ENCODE measurements at places on chromosomes 4 and X.

DNA sequence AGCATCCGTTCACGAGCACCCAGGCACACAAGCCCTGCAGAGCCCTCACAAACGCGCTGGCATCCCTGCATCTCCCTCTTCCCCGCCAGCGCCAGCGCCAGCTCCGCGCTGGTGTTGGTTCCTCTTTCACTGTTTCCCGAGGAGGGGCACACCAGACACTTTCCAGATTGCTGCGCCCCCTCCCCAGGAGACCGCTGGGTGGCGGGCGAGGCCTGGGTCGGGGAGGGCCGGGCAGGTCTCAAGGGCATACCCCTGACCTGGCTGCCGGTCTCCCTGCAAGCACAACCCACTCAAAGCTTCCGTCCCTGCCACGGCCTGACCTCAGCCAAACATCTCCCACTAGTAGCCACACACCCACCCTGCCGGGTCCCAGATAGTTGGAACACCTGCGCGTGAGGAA lies 2.2 kb upstream of the NKX1-1 start:
- no peak for DNase-seq

DNA sequence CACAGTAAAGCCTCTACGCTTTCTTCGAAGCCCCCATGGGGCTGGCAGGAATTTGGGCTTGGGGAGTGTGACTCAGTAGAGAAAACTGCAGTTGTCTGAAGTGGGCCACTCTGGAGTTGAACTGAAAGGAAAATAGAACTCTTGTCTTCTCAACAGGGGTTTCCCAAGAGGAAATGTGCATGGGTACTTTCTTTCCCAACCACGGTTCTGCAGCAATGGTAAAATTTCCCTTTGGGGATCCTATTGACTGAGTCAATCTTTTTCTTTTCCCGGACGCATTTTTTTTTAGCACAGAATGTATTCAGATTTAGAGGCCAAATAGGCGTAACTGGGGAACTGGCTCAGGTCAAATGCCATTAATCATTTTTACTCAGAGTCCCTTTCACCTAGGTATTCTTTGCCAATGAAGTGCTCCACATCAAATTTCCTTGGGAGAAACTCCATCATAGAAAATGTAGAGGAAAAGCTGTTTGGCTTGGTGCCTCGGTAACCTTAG lies 269.3 kb downstream of the STIM2 start:
- no peak for DNase-seq

DNA sequence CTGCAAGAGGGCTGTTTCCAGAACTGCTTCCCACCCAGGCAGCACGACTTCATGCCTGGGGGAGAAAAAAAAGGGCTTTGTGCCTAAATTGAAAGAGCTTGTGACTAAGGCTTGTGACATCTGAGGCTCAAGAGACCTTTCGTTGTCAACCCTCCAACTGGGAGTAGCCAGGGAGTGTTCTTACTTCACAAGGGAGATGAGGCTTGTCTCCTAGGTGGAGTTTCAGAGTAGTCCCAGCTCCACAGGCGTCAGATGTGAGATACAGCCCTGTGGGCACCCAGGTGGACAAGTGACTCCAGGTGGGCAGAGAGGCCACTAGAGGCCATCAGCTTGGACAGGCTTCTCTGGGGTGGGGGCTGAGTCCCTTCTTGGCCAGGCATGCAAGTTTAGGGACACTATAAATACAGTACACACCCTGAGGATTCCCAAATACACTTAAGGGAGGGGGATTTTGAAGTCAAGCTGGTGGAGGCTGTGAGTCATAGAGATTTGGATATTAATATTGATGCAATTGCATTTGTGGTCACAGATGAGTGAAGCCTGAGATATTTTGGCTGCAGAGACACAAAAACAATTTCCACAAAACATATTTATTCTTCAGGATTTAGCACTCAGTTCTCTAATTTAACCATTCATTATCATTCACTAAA lies 40.1 kb upstream of the SETD7 start:
- no peak for DNase-seq

DNA sequence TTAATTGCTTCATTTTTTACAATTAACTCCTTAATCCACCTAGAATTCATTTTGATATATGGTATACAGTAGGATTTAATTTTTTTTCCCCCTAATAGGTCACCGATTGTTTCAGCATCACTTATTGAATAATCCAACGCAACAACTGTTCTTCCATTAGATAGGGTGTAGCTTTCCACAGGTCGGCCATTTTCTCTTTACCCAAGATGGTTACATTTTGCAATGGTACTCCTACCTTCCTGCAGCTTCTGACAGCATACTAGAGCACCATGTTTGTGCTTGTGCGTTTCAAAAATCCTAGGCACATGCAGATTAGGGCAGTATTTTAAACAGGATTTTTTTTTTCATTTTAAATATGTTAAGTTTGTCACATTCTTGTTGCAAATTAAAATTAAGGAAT lies 2.3 kb downstream of the LINC00632 start:
- no peak for DNase-seq

GRCh38 chr4:100797791-100798190 lies 280.0 kb upstream of the EMCN start:
- DNase-seq = no peak

DNA sequence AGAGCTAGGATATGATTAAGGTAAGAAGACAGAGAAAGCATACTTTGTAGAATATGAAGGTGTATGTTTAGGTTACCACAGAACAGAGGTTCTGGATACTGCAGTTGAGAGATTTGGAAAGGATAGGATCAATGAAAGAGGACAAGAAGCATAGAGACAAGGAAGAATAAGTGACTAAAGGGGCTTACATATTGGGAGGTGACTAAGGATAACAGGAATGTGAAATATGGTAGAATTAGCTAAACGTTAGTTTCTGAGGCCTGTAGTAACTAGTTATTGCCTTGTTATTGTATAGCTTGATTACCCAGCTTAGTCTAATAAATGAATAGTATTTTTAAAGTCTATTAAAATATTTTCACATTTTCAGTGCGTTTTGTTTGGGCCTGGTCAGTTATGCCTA lies 38.2 kb downstream of the CENPI start:
- no peak for DNase-seq

DNA sequence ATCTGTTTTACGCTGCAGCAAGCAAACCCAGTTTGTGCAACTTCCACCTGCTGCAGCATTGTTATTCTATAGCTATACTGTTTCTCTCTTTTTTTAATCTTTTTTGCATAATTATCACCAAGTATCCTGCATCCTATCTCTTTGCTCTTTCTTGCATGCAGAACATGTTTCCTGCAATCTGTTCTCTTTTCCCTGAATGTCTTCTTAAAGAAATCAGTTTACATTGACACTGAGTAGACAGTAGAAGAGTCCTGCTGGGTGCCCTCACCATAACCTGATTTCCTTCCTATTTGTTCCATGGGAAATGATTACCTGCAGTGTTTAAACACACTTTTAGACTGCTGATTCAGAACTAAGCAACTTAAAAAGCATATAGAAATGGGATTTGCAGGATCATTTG lies 964.7 kb downstream of the PCDH19 start:
- no peak for DNase-seq

DNA sequence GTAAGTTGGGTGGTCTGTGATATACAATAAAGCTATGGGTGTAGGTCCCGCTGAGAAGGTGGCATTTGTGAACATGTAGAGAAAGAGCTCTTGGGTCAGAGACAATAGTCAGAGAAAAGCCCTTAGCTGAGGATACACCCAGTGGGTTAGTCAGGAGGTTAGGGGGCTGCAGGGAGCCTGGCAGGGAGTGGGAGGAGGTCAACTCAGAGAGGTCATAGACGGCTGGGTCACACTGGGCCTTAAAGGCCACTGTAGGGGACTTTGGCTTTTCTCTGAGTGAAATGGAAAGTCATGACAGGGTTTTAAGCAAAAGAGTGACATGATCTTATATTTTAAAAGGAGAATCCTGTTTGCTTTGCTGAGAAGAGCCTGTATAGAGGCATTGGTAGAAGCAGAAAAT lies 16.7 kb downstream of the MGST2 start:
- DNase-seq = no peak

DNA sequence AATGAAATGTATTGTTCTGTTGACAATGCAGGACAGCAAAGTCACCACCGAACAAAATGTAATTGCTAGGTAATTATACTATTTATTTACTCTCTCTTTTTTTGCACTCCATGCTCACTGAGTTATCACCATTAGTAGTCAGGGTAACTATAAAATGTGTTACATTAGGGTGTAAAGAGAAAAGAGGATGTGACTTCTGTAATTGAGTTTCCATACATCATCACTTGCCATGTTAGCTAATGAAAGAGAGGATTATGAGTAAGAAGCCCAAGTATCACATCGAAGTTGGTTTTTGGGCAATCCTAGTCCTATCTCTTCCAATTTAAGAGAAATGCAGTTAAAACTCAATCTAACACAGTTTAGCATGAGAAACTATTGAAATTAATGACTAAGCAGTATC lies 7.6 kb downstream of the ZXDA start:
- no peak for DNase-seq

DNA sequence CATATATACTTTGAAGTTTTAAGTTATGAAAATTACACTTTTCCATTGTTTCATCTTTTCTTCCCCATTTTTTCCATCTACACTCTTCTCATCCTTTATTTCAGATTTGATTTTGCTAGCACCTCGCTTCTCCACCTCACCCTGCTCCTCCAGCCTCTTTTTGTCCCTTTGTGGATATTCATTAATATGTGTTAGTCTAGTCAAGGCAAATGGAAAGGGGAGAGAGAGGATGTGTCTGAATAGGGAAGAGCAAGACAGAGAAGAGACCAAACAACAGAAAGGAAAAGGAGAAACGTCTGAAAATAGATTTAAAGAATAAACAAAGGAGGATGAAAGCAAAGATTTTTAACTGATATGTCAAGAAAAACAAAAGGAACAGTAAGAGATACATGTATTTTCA lies 24.1 kb downstream of the GPM6A start:
- no peak for DNase-seq

GRCh38 chrX:24396236-24396930 lies 35.9 kb downstream of the SUPT20HL1 start:
- DNase-seq = no peak

DNA sequence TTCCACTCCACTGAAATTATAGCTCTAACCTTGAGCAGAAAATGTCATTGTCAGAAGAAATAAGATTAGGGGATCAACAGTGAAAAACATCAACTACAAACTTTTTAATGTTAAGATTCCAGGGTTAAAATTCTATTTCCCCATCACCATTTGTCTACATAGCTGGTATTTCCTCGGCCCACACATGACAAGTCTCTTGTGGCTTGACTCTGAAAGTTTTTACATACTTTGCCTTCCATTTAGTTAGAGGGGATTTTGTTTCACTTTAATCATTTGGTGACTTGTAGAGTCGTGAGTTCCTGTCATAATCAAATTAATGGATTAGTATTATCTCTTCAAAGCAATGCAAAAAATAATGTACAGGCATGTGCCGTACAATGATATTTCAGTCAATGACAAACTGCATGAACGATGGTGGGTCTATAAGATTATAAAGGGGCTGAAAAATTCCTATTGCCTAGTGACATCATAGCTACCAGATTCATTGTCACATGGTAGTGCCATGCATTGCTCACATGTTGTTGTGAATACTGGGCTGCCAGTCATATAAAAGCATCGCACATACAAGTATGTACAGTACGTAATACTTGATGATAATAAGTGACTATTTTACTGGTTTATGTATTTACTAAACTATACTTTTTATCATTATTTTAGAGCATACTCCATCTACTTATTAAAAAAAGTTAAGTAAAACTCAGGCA lies 72.0 kb downstream of the ING2 start:
- DNase-seq = no peak

DNA sequence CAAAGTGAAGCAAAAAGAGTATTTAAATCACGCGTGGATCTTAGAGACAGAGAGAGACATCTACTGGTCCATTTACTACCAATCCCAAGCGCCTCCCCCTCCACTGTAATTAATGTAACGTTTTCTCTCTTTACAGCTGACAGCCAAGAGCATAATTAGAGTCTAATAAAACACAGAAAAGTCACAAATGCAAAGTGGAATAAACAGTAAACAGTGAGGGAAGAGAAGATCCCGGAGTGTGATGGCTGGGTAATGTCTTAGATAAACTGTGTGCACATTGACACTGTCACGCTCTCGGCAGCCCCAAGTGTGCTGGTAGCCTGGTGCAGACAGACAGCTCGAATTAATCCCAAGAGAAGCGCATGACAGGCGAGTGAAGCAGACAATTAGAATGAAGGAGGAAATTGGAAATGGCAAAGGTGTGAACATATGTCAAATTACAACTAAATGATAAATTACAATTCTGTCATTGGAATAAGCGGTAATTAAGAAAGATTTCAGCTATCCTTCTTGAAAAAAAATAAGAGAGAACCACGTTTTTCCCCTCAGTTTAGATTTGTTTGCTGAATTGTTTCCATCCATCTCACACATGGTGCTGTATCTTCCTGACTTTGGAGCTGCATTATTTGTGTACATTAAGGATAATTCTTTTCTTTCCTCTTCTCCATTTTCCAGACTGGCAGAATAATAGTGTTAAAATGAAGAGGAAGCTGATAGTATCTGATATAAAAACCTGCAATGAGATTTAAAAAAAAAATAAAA lies 100.1 kb downstream of the CXXC4 start:
- DNase-seq = no peak
